ENCODE measurements at places on chromosomes 12 and 14.

DNA sequence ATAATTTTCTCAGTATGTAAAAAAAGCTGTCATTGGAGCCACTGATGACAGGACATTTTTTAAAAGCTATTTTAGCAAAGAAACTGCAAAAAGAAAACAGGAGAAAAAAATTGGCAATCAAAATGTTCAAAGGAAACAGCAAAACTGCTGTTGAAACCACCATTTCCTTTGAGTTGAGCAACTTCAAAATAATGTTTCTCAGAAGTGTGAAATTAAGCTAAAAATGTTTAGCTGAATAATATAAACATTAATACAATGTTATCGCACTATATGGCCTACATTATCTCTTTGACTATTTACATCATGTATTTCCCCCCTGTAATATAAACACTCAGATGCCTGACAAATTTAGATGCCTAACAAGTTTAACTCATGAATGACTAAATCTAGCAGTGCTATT, 23.4 kb upstream of the GLIPR1 start:
- peaks cover 3% of the 10 kb centered on the region for H3K27me3 ChIP-seq
- H3K36me3 ChIP-seq: peaks cover 8% of the 10 kb centered on the region
- no peak overlapping the region for H3K27ac ChIP-seq
- no peak overlapping the region for H3K4me3 ChIP-seq

- H3K27ac ChIP-seq: no peak overlapping the region
- H3K4me3 ChIP-seq: no peak overlapping the region
- H3K27me3 ChIP-seq: peaks cover 7% of the 10 kb centered on the region
- peaks cover 14% of the 10 kb centered on the region for H3K4me1 ChIP-seq
- no peak for DNase-seq
These were observed 600.2 kb downstream of the TRHDE start for GRCh38 chr12:72872238-72872887.

DNA sequence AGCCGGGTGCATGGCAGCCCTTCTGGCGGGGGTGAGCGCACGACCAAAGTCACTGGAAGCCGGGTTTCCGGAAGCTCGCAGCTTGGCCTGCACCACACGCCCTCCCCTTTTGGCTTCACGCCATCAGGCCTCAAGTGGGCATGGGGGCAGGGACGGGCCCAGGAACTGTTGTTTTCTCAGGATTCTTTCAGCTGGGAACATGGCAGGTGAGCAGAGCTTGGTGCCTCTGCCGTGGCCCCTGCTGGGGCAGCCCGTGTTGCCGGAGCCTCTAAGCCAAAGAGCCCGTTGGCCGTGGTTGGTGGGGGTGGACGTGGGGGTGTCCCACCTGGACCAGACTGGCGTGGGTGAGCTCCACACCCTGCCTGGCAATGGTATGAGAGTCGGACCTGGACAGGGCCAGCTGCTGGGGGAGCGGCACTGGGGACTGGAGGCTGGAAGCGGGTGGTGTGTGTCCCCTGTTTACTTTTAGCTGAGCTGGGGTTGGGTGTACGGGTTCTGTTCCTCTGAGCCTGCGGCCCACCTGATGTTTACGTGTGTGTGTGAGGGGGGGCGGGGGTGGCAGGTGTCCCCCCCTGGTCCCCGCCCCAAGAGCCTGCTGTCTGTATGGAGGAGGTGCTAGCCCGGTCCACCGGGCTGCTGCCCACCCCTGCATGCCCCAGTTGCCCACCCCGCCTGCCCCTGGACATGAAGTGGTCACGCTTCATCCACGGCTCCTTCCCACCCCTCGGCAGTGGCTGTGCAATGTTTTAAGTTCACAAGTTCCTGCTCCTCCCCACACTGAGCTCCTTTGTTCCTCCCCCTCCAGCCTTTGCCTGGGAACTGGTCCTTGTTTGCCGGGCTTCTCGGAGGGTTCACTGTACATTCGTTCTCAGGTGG, 28.7 kb upstream of the PLD4 start:
- H3K27me3 ChIP-seq: peaks cover 17% of the 10 kb centered on the region
- H3K4me3 ChIP-seq: no peak overlapping the region
- peaks cover 13% of the 10 kb centered on the region for H3K4me1 ChIP-seq
- no peak for DNase-seq

DNA sequence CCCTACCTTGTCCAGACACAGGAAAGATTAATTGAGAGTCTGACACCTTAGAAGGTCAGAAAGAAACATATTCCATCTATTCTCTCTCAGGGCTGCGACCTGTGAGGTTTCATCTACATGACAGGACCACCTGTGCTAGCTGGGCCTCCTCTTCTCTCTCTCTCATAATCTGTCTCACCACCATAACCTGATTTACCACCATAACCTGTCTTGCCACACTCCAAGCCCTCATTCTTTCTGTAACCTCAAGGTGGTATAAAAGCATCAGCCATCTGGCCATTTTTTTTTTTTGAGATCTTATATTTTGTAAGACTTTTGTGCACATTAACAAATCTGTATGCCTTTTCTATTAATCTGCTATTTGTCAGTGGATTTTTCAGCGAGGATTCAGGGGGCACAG, 75.5 kb downstream of the ACADS start:
- no peaks in the 10 kb centered on the region for H3K27me3 ChIP-seq
- no peak for DNase-seq
- H3K4me1 ChIP-seq: no peaks in the 10 kb centered on the region

DNA sequence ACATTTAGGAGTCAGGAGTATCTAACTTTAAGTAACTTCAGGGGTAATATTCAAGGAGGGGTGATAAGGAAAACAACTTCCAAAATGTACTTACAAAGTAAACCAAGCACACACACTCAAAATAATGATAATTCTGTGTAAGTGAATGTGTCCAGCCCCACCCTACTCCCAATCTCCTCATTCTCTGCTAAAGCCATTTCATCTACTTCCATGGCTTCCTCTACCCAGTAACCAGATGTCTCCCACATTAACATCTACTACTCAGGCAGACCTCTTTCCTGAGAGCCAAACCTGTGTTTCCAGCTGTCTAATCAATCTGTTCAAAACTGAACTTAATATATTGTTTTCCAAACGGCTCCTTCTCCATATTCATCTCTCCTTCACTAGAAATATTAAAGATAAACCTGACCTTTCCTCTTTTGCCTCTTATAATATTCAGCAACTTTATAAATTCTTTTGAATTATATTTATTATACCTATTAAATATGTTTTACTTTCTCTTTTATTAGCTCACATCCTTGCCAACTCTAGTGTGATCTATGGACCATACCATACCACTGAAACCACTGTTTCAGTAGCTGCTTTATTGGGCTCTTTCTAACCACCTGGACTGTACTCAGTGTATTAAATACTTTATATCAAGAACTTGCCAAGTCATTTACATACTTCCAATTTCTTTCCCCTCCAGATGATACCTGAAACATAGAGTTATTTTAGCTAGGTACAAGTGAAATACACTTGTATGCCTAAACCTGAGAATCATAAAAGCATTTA, 170.7 kb downstream of the PPFIA2 start:
- H3K4me1 ChIP-seq: no peaks in the 10 kb centered on the region
- peaks cover 4% of the 10 kb centered on the region for H3K27me3 ChIP-seq
- H3K4me3 ChIP-seq: no peak overlapping the region
- H3K27ac ChIP-seq: no peak overlapping the region
- H3K36me3 ChIP-seq: no peaks in the 10 kb centered on the region

DNA sequence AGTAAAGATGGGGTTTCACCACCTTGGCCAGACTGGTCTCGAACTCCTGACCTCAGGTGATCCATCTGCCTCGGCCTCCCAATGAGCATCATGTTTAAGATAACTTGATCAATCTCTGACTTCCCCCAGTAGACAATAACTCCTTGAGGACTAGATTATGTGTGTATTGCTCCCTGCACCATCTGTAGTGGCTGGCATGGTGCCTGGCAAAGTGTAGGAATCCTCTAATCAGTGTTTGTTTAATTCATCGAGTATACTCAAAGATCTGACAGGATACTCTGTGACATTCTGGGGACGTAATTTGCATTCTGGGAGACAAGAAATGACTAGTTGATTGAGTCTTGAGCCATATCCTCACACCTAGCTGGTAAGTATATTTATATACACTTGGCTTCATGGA, 873.5 kb upstream of the TMEM132C start:
- no peak overlapping the region for H3K4me3 ChIP-seq
- H3K36me3 ChIP-seq: no peaks in the 10 kb centered on the region
- no peak overlapping the region for H3K27ac ChIP-seq
- no peak for DNase-seq
- peaks cover 18% of the 10 kb centered on the region for H3K27me3 ChIP-seq

- H3K27me3 ChIP-seq: peaks cover 3% of the 10 kb centered on the region
- no peaks in the 10 kb centered on the region for H3K36me3 ChIP-seq
- no peak for DNase-seq
- no peak overlapping the region for H3K4me3 ChIP-seq
These were observed 220.9 kb downstream of the FOXG1 start for GRCh38 chr14:28987516-28987915.

DNA sequence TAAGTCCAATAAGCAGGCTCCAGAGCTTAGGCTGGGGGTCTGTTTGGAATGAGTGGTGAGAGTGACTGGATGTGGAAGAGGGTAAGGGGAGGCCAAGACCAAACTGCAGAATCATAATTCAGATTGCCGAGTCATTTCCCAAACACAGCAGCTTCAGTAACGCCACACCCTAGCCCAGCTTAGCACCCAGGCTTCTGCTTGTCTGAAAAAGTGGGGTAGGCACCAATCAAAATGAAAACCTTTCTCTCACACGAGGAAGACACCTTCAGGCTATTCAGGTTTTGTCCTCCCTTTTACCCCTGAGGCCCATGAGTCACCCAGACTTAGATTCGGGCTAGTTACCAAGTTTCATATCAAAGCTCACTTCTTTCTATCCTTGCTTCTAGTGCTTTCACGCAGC, 306.1 kb downstream of the DAD1 start:
- DNase-seq: no peak
- peaks cover 15% of the 10 kb centered on the region for H3K4me1 ChIP-seq
- H3K4me3 ChIP-seq: no peak overlapping the region
- H3K27ac ChIP-seq: no peak overlapping the region
- H3K27me3 ChIP-seq: no peaks in the 10 kb centered on the region

DNA sequence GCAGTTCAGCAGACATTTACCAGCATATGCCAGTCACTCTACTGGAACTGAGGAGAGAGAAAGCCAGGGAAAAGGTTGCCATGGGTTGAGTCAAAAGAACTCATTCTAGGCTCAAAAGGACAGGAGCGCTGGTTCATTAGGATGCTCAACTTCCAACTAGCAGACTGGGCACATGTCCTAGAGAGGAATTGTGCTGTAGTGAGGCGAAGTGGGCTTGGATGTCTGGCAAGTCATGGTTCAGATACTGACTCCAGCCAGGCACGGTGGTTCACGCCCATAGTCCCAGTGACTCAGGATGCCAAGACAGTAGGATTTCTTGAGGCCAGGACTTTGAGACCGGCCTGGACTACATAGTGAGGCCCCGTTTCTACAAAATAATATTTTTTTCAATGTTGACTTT, 281.5 kb downstream of the CACNA1C start:
- H3K27ac ChIP-seq: peak overlapping the region; percentile 90
- no peak overlapping the region for H3K4me3 ChIP-seq
- H3K27me3 ChIP-seq: peaks cover 3% of the 10 kb centered on the region
- H3K36me3 ChIP-seq: no peaks in the 10 kb centered on the region
- DNase-seq: no peak
- H3K4me1 ChIP-seq: peaks cover 61% of the 10 kb centered on the region

DNA sequence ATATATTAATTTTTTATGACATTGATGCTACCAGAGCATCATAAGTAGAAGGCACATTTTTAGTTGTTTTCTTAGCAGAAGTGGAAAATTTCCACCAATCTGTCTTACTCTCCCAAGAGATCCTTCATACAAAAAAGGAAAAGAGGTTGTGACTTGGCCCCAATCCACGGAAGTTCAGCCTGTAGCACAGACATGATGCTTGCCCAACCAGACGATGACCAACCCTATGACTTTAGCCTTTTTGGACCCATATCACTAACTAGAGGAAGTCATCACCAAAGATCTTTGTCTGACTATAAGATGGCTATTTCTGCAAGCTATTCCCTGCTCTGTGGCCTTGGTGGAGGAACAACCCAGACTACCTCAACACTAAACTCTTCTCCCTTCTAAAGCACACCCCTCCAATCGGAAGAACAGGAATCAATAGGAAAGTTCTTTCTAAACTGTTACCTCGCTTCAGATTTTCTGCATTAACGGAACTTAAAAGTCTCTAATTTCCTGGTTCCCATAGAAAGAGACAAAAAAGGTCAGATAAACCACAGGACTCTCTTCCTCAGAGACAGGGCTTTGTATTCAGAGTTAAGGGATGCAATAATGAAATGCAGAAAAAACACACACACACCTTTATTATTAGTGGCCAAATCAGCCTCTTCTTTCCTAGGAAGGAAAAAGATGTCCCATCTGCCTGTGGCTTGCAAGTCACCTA, 4.1 kb upstream of the RHOJ start:
- H3K27me3 ChIP-seq: peaks cover 3% of the 10 kb centered on the region
- no peak overlapping the region for H3K27ac ChIP-seq
- H3K4me1 ChIP-seq: no peaks in the 10 kb centered on the region
- no peaks in the 10 kb centered on the region for H3K36me3 ChIP-seq
- no peak for DNase-seq

DNA sequence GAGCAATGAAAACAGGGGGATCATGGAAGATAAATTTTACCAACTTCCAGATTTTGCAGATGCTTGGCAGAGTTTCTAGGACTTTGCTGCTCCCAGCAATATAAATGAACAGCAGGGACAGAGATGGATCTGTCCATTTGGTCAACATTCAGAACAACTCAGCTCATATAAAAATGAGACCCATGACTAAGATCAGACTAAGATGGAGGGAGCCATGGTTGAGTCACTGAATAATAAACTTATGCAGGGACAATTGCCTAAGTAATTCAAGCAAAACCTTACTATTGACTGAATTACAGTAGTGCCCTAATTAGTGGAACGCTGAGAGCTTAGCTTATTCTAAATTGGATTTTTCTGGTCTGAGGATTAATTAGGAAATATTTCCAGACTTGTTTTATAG, 205.1 kb downstream of the SLC5A8 start:
- H3K27ac ChIP-seq: no peak overlapping the region
- no peak overlapping the region for H3K4me3 ChIP-seq
- peaks cover 4% of the 10 kb centered on the region for H3K27me3 ChIP-seq
- peaks cover 21% of the 10 kb centered on the region for H3K4me1 ChIP-seq
- DNase-seq: no peak
- no peaks in the 10 kb centered on the region for H3K36me3 ChIP-seq

DNA sequence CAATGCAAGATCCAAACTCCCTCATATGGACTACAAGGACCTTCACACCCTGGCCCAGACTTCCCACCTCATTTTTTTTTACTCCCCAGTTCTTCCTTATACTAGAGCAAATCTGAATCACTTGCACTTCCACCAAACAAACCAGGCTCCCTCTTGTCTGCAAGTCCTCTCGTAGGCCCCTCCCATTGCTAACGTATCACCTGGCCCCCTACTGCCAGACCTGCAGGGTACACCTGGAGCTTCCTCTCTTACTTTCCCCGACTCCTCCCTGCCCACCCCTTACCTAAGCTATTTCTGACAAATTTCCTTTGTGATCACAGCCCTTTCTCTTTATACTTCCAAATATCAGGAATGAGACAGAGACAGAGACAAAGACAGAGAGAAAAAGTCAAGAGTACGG, 463.9 kb downstream of the GALC start:
- no peak for DNase-seq
- H3K36me3 ChIP-seq: no peaks in the 10 kb centered on the region
- H3K4me3 ChIP-seq: no peak overlapping the region
- no peaks in the 10 kb centered on the region for H3K4me1 ChIP-seq

Data from nephron progenitor cell (in vitro differentiated cells).